Bronchus fibroblast of lung (primary cell): ENCODE measurements at places on chromosomes 4 and X. TPM values are rescaled to one million over a fixed set of nuclear protein-coding genes. Genes with fewer than 3 reads are reported as not detected.

Gene MND1
- total RNA-seq: 8.5 and 15.0 TPM in 2 replicates

Gene TMEM154
- total RNA-seq: 5.5 and 6.2 TPM in 2 replicates

Gene CDS1
- under 0.01 and 0.34 TPM in 2 replicates for total RNA-seq

Gene GSTCD
- total RNA-seq: 12.6 and 15.6 TPM in 2 replicates

Gene P2RY4
- 0.15 TPM in 1 of 2 replicates, not detected in the other for total RNA-seq

Gene TRPC5OS
- not detected in 2 replicates for total RNA-seq

Gene GIMD1
- not detected in 2 replicates for total RNA-seq

Gene GAGE2A
- total RNA-seq: not detected in 2 replicates

Gene CT55
- not detected in 2 replicates for total RNA-seq

Gene KIAA1210
- total RNA-seq: not detected in 2 replicates

Gene MBNL3
- total RNA-seq: 2.8 and 3.9 TPM in 2 replicates

Gene DOK7
- total RNA-seq: not detected in 2 replicates

Gene RAB9B
- under 0.01 TPM in 2 replicates for total RNA-seq

Gene ALAS2
- not detected in 2 replicates for total RNA-seq

Gene MAGED4
- 81.3 and 103 TPM in 2 replicates for total RNA-seq

Gene NAA11
- not detected in 2 replicates for total RNA-seq

Gene ADGRG4
- not detected in 2 replicates for total RNA-seq

Gene N4BP2
- total RNA-seq: 1.3 and 2.0 TPM in 2 replicates

Gene SLC26A1
- total RNA-seq: not detected in 2 replicates

Gene TLR6
- total RNA-seq: 0.45 and 1.0 TPM in 2 replicates

Gene ADD1
- 142 and 146 TPM in 2 replicates for total RNA-seq

Gene NSG1
- 0.59 and 0.84 TPM in 2 replicates for total RNA-seq
